ENCODE measurements at places on chromosomes 2 and 18.

- DNase-seq, result no peak
Observed at GRCh38 chr2:74876081-74876886, 42.4 kb downstream of the HK2 start.

DNA sequence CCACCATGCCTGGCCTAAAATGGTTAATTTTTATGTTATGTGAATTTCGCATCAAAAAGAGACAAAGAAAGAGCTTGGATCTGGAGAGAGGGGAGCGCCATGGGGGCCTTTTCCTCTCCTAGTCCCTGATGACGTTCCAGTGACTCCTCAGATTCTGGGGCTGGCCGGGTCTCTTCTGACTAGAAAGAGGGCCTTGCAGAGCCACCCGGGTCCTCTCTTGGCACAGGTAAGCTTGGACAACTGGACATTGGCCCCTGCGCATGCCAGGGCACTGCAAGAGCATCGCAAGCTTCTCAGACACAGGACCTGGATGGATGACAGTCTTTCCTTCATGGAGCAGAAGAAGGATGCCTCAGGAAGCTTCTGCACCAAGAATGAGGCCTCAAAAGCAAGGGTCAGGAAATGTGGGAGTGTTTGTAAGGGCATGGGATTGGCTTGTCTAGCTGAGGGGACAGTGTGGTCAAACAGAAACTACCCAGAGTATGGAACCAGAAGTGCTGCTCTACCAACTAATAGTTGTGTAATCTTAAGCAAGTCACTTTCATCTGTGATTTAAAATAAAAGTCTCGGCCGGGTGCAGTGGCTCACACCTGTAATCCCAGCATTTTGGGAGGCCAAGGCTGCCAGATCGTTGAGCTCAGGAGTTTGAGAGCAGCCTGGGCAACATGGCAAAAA is 35.2 kb downstream of the FOSL2 start:
- no peak for DNase-seq

- DNase-seq, result no peak
Observed at GRCh38 chr2:227464851-227465250, 7.1 kb upstream of the AGFG1 start.

GRCh38 chr2:84442888-84443287 is 16.2 kb downstream of the SUCLG1 start:
- DNase-seq, result no peak

GRCh38 chr2:133360190-133360589 is 208.1 kb downstream of the NCKAP5 start:
- no peak for DNase-seq

DNA sequence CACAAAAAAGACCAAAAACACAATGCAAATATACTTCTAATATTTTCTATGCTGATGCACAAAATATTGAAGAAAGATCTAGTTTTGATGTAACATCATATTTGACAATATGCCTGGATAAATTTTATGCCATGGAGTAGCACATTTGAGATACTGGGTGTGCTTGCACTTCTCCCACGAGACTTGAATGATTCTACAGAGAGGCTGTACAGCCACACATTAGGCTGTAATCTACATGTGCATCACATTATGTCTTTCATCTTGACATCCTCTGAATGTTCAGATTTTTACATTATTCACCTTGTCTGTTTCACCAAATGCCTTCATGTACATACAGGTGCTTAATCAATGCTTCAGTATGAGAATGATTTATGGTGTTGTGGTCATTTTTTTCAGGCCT is 756.4 kb upstream of the CDH7 start:
- no peak for DNase-seq

- DNase-seq, result no peak
Observed at GRCh38 chr2:148967056-148967455, 71.4 kb upstream of the LYPD6B start.

- no peak for DNase-seq
Observed at GRCh38 chr2:217261452-217261851, 401.6 kb upstream of the TNP1 start.

DNA sequence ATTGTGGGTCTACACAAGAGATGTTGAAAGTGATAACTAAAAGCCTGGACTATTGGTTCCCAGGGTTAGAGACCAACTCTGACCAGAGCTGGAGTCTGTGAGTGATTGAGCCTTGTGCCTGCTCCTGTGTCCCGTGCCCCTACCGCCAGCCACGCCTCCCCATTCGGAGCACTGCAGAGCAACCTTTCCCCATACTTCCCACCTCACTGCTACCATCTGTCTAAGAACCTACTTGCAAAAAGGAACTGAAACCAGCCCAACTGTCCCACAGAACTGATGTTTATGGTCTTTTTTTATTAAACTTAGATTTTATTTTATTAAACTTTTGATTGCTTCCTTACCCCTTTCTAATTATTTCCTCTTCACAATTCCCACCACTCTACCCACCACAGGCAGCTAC is 300.3 kb upstream of the MGAT5 start:
- no peak for DNase-seq

DNA sequence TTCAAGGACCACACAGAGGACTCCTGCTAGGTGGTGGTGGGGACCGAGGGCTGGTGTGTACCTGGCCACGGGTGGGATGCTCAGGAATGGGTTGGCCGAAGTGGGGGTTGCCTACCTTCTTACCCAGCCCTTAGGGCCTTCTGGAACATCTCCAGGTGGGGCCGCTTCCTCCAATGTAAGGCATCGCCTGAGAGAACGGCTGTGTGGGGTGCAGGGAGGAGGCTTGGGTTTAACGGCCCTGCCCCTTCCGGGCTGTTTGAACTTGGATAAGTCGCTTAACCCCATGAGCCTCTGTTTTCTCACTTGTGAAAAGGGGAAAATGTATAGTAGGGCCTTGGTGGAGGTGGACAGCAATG is 35.0 kb downstream of the EMILIN2 start:
- no peak for DNase-seq

- DNase-seq, result no peak
Observed at GRCh38 chr2:112869258-112869842, 32.8 kb upstream of the IL1B start.

GRCh38 chr18:24009651-24010333 is 4.8 kb upstream of the TTC39C start:
- DNase-seq, result no peak

GRCh38 chr2:96099861-96100798 is 16.2 kb downstream of the ADRA2B start:
- no peak for DNase-seq

GRCh38 chr18:21526463-21526862 is 74.0 kb downstream of the ESCO1 start:
- DNase-seq, result no peak

- DNase-seq, result no peak
Observed at GRCh38 chr2:145007093-145007959, 487.4 kb upstream of the ZEB2 start.

GRCh38 chr2:130338793-130339345 is 3.8 kb upstream of the IMP4 start:
- DNase-seq, result no peak

DNA sequence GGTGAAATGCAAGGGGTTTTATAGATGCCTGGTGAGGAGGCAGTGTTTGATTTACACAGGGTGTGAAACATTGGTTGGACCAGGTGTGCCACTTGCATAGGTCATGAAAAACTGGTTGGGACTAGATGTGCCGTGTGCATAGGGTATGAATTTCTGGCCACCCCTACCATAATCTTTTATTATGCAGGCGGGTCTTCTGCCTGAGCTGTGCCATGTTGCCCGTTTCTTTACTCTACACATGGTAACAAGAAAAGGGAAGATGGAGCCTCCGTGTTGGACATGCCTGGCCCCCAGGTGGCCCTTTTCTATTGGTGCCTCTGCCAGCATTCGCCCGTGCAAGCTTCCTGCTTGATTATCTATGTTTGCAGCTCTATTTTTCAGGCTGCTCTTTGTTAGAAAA is 805.4 kb downstream of the TRIB2 start:
- DNase-seq, result no peak

GRCh38 chr2:54983345-54984220 is 66.7 kb downstream of the RTN4 start:
- DNase-seq, result no peak

- no peak for DNase-seq
Observed at GRCh38 chr18:45342166-45342565, 273.1 kb upstream of the SLC14A2 start.

- DNase-seq, result no peak
Observed at GRCh38 chr2:215027779-215028178, 110.6 kb downstream of the ABCA12 start.

All from stimulated activated CD8-positive, alpha-beta memory T cell treated with anti-CD3 and anti-CD28 coated beads, Interleukin-15, amount 100 ng/mL, for 24 hours (primary cell).